Skin of body (tissue), 3 donors: ENCODE measurements at places on chromosomes 2 and 18. TPM values are rescaled to one million over a fixed set of nuclear protein-coding genes. Genes with fewer than 3 reads are reported as not detected.

The RPS27A gene
- 964 TPM for total RNA-seq

The MOGAT1 gene
- total RNA-seq = 2.5 TPM

The SGPP2 gene
- 11.2 TPM for total RNA-seq

The MGAT5 gene
- total RNA-seq = 34.1 TPM

DNA sequence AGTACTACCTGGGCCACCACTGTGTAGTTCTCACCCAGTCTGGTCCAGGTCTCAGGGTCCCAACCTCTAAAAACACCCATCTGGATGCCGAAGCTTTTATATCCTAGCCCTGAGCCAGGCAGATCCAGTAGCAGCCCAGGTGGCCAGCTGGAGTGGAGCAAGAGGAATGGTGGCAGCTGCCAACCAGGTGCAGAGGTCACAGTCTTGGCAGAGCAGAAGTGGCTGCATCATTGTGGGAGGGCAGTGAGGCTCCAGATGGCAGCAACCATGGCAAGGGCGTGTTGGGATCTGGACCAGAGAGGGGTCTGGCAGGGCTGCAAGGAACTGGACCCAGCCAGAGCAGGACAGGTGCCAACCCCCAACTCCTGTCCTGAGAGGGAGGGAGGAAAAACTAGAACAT, 72.2 kb upstream of the AGAP1 start:
- DNase-seq = no peak

GRCh38 chr2:190277234-190278112, 42.2 kb downstream of the HIBCH start:
- DNase-seq = peak; percentile 22

- peak; percentile 89 for DNase-seq
Measured at GRCh38 chr2:54666634-54667265, 56.7 kb upstream of the EML6 start.

DNA sequence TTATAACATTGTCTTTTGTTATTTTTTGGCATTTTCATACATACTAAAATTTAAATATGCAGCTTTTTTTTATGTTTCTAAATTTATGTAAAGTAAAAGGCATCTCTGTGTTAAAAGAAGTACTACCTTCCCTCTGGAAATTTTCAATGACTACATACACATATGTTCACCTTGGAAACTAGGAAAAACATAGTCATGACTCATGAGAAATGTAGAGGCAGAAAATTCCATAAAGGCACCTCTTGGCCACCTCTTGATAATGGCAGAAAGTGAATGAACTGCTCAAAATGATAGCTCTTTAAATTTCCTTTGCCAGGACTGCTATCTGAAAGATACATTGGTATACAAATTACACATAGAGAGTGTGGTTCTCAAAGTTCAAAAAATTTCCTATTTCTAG, 889.1 kb upstream of the ZEB2 start:
- DNase-seq = no peak

GRCh38 chr2:5982193-5982902, 290.2 kb downstream of the SOX11 start:
- DNase-seq = no peak

GRCh38 chr2:218655751-218656150, 3.7 kb downstream of the ZNF142 start:
- DNase-seq = no peak

- peak; percentile 53 for DNase-seq
Measured at GRCh38 chr18:25075331-25075730, 276.6 kb downstream of the ZNF521 start.

DNA sequence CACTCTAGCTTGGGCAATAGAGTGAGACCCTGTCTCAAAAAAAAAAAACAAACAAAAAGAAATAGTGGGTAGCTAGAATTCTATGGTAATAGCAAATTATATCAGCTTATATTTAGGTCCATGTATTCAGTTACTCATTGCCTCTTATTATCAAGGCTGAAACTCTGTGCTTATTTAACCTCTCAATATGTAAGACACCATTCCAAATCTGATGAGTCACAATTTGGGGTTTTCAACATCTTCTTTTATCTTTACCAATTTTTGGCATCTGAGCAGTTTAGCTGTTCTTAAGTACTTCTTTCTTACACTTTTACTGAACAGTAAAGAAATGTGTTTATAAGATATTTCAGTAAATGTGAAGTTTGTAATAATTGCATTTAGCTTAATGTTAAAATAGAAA, 69.3 kb downstream of the TTC27 start:
- DNase-seq = no peak
